ENCODE measurements at places on chromosomes 5 and 9. TPM values are rescaled to one million over a fixed set of nuclear protein-coding genes. Genes with fewer than 3 reads are reported as not detected.

Gene SPINK13
- polyA plus RNA-seq = 1.2 TPM

GRCh38 chr5:174313615-174314014 is 268.1 kb downstream of the NSG2 start:
- no peak for DNase-seq

DNA sequence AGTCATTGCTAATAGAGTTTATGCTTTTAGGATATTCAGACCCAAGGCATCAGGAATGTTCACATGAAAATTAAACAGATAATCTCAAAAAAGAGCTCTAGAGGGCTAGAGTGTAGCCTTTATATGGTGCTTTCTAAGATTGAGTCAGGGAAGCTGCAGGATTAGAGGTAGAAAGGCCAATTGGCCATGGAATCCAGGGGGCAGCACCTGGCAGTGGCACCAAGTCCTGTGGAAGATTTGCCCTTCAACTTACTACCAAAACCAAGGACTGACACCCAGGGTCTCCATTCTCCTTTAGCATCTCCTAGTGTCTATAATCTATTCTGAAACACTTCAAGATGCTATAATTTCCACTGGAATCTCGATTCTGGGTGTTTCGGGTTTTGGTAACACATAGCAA is 112.4 kb downstream of the ACER2 start:
- no peak for DNase-seq

Gene PCDHGB7
- polyA plus RNA-seq = 16.6 TPM

DNA sequence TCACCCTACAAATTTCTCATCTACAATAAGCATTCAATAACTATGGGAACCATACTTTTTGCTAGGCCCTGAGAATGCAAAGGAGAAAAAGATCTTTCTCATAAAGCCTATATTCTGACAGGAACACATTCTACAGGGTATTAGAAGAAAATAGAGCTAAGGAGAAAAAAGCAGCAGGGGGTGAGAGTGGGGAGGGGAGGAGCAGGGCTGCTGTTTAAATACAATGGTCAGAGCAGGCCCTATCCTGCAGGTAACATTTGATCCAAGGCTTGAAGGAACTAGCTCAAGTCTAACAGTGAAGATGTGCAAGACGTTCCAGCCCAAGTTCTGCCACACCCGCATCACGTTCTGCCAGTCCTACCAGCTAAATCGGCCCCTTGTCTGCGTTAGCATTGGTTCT is 89.7 kb downstream of the ELAVL2 start:
- DNase-seq = no peak

DNA sequence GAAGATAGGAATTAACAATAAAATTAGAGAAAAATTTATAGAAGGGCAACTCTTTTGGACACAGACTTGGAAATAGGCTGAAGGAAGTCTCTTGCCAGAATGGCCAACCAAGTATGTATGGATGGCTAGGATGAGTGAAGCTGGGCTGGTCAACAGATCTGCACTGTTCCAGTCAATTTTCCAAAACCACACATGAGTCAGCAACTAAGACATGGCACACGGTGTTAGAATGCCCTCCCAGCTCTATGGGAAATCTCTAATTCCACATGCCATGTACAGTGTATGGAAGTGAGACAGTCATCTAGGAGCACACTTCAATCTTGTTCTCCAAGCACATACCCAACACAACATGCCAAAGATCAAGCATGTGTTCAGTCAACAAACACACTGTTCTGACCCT is 129.6 kb downstream of the GLIS3 start:
- DNase-seq = no peak

DNA sequence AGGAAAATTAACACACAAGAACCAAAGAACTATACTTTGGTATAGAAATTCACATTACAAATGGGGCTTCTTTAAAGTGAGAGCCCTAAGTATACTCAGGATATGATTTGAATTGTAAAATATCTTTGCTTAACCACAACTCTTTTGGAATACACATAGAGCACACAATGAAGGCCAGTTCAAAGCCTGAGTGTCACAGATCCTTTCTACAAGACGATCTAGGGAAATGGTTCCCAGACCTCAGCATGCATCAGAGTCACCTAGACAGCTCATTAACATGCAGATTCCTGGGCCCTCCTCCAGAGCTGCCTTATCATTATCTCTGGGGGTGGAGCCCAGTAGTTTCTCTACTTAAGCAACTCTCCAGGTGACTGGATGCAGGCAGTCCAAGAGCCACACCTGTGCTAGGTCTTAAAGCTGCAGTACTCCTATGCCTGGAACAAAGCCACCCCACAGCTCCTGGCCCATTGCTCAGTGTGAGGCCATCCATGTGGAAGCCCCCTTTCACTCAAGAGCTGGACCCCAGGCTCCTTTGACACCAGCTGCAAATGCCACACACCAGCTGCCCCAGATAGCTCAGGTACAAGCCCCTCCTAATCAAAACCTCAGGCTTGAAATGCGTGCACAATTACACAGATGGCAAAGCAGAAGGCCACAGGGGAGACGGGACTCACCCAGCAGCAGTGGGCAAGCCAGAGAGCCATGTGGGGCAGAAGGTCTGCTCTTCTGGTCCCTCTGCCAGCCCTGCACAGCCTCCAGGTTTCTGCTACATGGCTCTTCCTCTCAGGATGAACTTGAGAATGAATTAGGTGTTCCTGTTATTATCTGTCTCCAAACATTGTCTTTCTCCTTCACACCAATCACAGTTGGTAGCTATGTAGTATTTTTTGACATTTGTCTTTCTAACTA is 106.1 kb downstream of the SH3TC2 start:
- DNase-seq = no peak

DNA sequence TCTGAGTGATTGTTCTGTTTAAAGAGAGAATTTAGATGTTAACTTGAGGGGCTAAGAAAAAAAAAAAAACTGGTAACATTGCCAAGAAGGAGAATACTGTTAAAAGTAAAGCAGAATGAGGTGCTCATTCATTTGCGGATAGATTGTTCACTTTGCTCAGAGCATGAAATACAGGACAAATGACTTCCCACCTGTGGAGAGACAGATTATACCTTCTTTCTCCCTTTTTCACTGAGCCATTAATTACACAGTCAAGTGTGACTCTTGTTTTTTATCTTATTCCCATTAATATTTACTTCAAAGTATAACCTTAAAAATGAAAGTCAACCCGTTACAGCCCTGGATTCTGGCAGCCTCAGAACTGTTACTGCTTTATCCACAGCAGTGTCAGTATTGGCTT is 264.5 kb downstream of the TAF11L14 start:
- DNase-seq = no peak

GRCh38 chr9:114097613-114098020 is 1.5 kb downstream of the KIF12 start:
- DNase-seq = no peak

DNA sequence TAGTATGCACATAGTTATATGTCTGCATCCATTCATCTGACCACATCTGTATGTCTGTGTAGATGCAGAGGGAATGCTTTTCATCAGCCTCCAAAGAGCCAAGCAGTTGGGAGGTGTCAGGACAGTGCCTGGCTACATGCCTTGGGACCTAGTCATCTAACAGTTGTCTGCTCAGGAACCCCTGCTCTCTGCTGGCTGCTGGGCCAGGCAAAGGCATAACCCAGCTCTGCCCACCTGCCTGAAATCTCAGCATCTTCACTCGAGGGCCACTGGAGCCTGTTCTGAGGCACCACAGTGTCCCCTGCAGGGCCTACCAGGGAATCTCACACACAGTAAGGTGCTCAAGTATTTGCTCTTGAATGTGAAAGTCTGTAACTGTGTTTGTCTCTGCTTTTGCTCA is 3.7 kb downstream of the C9orf50 start:
- no peak for DNase-seq

GRCh38 chr9:20562051-20562450 is 60.2 kb downstream of the MLLT3 start:
- no peak for DNase-seq

Gene NR5A1
- polyA plus RNA-seq = 0.06 TPM

Gene LCN2
- polyA plus RNA-seq = 1.2 TPM

Gene IFNA2
- polyA plus RNA-seq = not detected

DNA sequence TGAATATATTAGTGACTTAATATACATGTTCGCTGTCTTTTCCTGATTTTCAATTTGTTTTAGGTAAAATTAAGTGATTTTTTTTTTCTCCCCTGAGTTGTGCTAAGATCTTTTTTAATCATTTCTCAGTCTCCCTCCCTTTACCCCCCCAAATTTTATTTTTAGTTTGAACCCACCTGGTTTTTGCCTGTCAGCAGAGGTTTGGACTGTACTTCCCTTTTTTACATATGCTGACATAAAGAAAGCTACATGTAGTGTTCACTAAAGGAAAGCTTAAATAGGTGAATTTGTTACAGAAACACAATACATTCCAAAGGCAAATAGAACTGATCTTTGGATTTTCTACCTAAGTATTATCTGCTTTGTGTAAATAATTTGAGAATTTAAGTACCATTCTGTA is 82.2 kb downstream of the IPO11 start:
- DNase-seq = no peak

- DNase-seq = no peak
Measured at GRCh38 chr5:157233515-157233914, 32.4 kb upstream of the CYFIP2 start.

DNA sequence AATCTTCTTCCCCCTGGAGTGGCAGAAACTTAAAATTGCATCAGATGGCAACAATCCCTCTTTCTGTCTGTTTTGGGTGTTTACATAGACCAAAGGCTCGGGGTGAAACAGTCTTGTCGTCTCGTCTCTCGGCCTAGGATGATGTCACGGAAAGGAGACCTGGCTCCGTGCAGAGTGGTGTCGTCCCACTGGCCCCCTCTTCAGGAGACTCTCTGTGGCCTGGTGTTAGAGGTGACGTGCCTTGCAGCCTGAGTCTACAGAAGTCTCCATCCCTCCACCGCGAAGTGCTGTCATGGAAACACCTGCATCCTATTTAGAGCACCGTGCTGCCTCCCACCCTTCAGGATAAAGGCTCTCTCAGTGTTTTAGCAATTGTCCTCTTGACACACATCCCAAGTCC is 409.7 kb downstream of the IRX1 start:
- no peak for DNase-seq

DNA sequence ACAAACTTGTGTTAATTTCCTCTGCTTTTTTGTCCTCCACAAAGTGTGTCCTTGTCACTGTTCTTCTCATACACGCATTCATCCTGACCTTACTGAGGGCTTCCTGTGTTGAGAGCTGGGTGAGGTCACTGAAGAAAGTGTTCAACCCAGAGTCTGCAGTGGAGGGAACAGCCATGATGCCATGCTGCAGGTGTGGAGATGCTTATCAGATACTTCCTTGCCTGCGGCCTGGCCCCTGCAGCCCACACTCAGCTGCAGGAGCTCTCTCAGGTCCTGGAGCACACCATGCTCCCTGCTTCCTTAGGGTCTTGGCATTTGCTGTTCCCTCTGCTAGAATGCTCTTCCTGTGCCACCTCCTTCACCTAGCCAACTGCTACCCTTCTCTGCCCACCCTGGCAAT is 108.1 kb upstream of the SPRY4 start:
- DNase-seq = no peak

GRCh38 chr5:39857041-39857440 is 432.3 kb upstream of the DAB2 start:
- DNase-seq = no peak

Gene NDUFAF2
- polyA plus RNA-seq = 31.2 TPM

Gene ADRA1B
- 3.2 TPM for polyA plus RNA-seq

DNA sequence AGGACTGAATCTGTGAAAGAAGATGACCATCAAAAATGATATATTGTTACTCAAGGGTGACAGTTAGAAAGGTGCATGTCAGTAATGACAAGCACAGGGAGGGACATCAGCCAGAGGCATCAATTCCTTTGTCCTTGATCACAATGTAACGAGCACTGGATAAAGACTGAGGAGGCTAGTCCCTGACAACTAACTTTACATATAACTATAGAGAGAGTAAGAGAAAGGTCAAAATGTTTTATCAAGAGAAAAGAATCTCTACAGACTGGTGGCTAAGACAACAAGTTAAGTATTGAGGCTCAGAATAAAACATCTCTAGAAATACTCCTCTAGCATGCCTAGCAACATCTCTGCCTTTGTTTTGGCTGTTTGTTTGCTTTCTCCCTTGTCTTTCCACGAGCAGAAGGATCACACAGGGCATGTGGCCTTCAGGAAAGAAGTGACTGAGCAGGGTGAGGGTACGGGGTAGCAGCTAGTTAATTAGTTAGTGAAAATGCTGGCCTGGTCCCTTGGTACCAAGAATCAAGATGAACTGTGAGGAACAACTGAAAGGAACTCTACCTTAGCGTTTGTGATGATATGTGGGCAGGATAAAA is 724.1 kb upstream of the MEF2C start:
- DNase-seq = no peak

- DNase-seq = no peak
Measured at GRCh38 chr5:73960426-73960825, 334.4 kb downstream of the ARHGEF28 start.

- no peak for DNase-seq
Measured at GRCh38 chr9:121999556-121999955, 93.6 kb downstream of the TTLL11 start.

DNA sequence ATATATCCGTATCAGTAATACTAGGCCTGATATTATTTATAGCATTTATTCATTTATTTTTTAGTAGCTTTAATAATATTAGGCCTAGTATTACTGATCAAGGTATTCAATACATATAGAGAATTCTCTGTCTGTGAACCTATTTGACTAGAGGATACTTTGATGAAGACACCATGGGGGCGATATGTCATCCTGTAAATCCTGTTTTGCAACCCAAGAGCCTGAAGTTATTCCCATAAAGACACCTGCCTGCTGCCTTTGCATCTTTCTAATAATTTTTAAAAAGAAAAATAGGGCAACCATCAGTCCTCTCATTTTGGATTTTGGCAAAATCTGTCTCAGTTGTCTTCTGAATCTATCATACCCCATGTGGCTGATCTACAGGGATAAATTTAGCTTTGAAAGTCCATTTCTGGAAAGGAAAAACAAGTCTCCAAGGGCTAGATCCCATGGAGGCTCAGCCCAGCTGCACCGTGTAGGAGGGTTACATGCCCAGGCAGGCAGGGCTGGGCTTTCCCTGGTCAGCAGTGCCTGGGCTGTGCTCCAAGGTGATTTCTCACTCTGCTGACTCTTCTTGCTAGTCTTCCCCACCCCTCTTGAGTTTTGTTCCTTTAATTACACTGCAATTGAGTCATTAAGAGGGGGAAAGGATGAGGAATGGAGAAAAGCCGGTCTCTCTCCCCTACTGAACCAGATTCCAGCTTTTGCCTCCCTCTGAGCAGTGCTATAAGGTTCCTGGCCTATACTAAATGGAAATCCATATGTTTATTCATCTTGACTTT is 169.0 kb downstream of the TRIM32 start:
- DNase-seq = no peak

Gene IFNK
- not detected for polyA plus RNA-seq

Gene ANGPTL2
- polyA plus RNA-seq = 11.1 TPM

DNA sequence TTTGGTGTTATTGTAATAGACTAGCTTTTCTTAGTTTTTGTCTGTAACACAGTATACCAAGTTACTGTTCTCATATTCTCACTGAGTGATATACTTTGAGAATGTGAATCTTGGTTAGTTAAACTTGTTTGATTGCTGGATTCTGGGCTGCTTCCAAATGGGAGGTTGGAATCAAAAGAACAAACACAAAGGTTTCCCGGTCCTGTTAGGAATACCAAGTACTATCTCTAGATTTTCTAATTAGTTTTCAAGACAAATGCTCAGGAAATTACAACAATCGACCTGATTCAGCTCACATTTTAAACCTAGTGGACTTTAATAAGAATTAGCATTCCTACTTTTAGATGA is 244.3 kb downstream of the CSNK1G3 start:
- DNase-seq = no peak

Measured in renal cortex interstitium (tissue), 15 donors.